ENCODE measurements at places on chromosomes 1 and 21.

GRCh38 chr21:45299864-45300785 lies 12.4 kb upstream of the POFUT2 start:
- DNase-seq: no peak

GRCh38 chr1:11569954-11570353 lies 84.3 kb downstream of the FBXO2 start:
- DNase-seq: no peak

- DNase-seq: no peak
These were observed 154.1 kb downstream of the TRABD2B start for GRCh38 chr1:47843059-47843458.

DNA sequence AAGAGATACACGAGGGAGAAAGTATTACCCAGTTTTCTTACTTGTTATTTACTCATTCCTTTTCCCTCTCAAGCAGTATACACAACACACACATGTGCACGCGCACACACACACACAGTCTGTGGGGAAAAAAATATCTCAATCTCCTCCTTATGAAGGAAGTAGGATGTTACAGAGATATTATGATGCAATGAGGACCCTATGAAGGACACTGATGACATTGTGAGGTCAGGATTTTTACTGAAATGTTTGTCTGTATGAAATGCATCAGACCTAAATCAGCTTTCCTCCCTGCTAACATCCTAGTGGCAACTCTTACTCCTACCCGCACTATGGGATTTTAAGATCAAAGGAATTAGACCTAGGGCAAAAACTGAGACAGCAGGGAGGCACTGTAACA lies at the start of gene WDR64:
Gene WDR64, plus strand, starts transcription at position 270 of the 400 bp plus-strand sequence. CDS start 204 bp downstream, outside the sequence.
- no peak for DNase-seq

- DNase-seq: no peak
These were observed 29.4 kb upstream of the KCNJ15 start for GRCh38 chr21:38227401-38227800.

- DNase-seq: no peak
These were observed 13.6 kb downstream of the IPO9 start for GRCh38 chr1:201842472-201843027.

- DNase-seq: no peak
These were observed 25.8 kb upstream of the LRRN2 start for GRCh38 chr1:204711103-204711946.

DNA sequence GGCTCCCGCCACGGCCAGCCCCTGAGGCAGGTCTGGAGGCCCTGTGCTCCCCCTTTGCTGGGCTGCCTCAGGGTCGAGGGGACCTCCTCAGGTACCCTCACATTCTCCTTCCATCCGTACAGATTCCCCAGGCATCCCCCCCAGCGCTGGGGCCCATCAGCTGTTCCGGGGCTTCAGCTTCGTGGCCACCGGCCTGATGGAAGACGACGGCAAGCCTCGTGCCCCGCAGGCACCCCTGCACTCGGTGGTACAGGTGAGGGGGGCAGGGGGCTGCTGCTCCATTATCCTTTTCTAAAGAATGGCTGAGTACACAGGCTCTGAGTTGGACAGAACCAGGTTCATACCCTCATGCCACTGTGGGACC lies 29.1 kb downstream of the RPS6KA1 start:
- no peak for DNase-seq

DNA sequence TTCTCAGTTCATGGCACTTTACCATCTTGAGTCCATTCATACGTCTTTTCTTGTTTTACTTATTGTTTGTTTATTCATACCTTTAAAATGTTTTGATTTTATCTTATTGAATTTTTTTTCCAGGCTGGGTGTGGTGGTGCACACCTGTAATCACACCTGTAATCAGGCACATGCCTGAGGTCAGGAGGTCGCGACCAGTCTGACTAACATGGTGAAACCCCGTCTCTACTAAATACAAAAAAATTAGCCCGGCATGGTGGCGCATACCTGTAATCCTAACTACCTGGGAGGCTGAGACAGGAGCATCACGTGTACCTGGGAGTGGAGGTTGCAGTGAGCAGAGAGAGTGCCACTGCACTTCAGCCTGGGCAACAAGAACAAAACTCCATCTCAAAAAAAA lies 104.1 kb upstream of the MROH9 start:
- DNase-seq: no peak

DNA sequence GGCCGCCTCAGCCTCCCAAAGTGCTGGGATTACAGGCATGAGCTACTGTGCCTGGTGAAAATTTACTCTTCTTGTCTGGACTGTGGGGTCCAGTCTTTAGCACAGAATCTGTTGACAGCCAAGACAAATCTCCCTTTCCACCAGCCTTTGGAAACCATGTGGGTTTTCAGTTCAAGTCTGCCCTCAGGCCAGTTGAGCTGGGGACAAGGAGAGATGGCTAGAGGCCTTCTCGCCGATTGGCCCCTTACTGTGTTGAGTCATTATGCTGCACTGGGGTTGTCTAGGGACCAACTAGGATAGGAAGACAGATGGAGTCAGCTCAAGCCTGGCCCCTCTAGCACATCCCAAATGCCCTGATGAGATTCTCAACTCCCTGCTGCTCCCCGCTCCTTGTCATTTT lies 8.6 kb upstream of the NKAIN1 start:
- DNase-seq: no peak

DNA sequence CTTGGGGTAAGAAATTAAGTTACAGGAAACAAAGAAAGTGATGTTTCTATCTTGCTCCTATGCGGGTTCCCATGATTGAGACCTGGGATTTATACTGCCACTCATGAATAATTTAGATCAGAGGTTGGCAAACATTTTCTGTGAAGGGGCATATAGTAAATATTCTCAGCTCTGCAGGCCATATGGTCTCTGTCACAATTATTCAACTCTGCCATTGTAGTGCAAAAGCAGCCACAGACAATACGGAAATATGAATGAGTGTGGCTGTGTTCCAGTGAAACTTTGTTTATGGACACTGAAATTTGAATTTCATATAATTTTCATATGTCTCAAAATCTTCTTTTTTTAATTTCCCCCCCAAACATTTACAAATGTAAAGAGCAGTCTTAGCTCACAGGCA lies 127.2 kb downstream of the FOXD2 start:
- no peak for DNase-seq

- no peak for DNase-seq
These were observed 37.4 kb downstream of the LRRC52 start for GRCh38 chr1:165580931-165581871.

GRCh38 chr1:109094871-109095270 lies 4.3 kb downstream of the TMEM167B start:
- no peak for DNase-seq

GRCh38 chr1:178651742-178652141 lies 73.3 kb upstream of the RALGPS2 start:
- DNase-seq: no peak

DNA sequence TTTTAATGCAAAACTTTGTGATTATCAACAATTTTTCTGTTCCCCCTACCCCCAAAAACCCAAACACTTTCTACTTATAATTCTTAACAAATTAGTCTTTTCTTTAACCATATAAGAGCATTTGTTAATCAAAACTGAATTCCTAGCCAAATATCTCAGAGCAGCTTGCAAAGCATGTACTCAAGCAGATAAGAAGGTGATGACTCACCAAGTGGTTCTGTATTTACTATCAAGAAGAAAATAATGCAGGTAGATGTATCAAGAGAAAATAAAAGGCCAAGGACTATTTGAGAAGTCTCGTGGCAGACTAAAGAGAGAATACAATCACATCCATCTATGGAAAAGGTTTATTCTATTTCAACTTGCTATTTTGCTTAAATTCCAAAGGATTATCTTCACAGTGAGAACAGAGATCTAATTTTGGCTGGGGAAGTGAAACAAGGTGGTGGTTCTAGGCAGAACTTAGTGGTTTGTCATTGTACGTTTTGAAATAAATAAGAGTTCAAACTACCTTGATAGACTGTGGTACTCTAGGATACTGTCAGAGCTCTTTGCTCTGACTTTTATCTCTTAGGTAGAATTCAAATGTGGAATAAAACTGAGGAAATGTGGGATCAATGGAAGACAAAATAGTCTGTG lies 94.7 kb upstream of the NRIP1 start:
- DNase-seq: no peak

DNA sequence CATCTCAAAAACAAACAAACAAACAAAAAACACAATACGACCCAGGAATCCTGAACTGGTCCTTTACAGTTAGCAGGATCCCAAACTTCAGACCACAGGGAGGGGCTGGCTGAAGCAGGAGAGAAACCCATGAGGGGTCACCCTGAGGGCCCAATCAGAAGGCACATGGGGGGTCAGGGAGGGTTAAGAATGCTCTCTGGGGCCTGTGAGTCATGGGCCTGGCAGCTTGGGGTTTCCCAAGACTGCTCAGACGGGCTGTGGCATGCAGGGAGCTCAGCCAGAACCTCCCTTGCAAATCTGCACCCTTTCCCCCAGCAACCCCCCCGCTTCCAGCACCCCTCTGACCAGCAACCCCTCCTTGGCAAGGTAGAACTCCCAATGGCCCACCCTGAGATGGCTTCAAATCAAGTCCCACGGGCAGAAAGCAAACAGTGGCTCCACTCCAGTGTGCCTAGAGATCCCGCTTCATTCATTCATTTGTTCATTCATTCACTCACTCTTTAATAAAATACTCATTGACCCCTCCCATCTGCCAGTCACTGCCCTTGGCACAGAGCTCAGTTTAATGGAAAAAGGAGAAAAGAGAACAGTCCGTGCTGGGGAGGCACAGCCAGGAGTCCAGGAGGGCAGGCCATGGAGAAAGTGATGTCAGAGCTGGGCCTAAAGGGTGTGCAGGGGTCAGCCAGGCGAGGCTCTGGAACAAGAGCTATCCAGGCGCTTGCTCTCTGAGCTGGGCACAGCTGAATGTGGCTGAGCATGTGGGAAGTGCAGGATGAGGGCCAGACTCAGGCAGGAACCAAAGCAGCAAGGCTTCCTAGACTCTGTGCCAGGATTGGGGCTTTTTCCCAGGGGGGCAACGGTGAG lies 8.2 kb downstream of the UQCRHL start:
- peak; percentile 8 for DNase-seq

- DNase-seq: no peak
These were observed 7.2 kb downstream of the FPGT start for GRCh38 chr1:74205266-74205665.

GRCh38 chr1:89804642-89805237 lies 16.1 kb upstream of the LRRC8D start:
- DNase-seq: peak; percentile 85

DNA sequence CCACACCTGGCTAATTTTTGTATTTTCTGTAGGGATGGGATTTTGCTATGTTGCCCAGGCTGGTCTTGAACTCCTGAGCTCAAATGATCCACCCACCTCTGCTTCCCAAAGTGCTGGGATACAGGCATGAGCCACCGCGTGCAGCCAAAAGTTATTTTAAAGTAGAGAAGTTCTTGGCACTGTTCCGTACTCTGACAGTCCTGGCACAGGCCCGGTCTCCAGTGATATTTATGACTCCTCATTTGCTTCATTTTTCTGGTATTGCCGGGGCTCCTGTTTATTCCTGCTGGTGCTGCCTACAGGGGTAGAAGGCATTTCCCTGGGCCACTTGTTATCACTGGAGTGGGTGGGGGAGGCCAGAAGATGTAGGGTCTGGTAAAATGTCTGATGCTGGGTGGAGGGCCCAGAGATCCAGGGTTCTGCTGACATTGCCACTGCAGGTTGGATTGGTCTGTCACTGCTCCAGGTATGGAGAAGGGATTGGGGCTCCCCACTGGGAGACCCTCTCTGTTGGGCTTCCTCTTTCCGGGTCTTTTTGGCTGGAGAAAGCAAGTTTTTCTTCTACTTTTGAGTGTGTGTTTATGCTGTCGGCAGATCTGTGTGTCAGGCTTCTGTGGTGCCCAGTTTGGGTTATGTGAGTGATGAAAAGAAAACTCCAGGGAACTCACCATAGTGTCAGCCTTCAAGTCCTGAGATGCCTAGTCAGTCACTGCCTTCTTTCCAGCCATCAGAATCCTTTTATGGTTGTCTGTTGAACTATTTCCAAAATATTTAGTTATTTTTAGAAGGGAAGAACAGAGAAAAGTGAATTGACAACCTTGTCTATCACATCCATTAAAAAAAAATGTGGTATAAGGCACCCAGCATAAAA lies 4.5 kb downstream of the MROH7 start:
- DNase-seq: no peak

DNA sequence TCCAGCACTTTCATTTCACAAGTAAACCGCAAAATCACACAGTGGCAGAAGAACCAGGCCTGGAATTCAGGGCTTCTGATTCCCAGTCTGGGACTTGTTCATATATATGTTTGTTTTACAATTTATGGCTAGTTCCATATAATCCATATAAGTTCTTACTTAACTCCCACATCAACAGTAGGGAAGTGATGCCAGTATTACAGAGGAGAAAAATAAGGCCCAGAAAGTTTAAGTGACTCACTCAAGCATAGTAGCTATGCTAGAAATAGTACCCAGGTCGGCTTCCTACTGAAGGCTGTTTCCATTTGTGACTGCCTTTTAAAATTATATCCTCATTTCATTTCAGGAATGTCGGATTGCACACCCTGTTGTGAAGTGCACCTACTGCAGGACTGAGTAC lies 1.4 kb downstream of the FAM76A start:
- DNase-seq: no peak

GRCh38 chr1:175536369-175536768 lies 207.0 kb downstream of the TNR start:
- DNase-seq: no peak

DNA sequence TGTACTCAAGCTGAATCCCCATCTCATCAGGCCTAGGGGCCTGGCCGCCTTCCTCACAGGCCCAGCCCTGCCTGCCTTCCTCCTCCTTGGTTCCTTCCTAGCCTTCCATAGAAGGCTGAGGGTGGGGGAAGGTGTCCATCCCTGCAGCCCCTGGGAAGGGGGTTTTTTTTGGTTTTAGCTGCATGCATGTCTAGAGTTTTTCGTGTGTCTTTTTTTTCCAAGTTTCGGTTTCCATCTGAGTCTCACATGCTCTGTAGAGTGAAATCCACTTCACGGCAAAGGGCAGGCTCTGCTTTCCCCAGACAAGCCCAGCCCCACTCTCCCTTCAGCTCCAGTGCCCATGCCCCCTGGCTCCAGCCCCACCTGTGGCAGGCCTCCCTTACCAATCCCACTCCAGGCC lies 32.1 kb downstream of the GRHL3 start:
- peak; percentile 62 for DNase-seq

DNA sequence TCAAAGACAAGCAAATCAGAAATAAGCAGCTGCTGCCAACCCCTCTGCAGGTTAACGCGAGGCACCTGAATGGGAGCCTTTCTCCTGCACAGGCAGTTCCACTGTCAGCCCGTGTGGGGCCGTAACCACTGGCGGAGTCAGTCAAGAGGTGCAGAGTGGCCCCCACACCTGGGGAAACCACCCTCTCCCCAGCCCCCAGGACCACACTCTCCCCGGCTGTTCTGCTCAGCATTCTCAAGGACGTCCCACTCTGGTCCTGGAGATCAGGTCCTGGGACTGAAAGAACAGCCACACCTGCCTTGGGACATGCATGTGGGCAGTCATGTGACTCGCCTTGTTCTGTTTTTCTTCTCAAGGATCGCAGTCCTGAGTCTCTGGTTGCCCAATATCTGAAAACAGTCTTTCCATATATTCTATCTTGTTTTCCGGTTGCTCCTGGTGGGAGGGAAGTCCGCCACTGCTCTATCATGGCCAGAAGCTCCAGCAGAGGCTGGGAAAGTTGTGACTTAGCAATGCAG lies 252.5 kb downstream of the PTPRU start:
- DNase-seq: no peak

DNA sequence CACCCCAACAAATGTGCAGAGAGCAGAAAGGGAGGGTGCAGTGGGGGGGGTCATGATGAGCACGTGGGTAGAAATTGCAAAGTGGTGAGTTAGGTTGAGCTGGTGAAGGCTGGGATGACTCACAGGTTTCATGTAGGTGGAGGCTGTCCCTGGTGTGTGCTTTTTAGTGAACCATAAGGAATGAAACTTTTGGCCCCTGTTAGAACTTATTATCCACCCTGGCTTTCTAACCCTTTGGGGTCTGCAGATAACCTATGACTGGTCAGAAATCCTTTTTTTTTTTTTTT lies 46.9 kb downstream of the DOP1B start:
- DNase-seq: peak; percentile 75

- no peak for DNase-seq
These were observed 39.3 kb downstream of the DTL start for GRCh38 chr1:212074856-212075255.

Measured in activated CD4-positive, alpha-beta T cell treated with anti-CD3 and anti-CD28 coated beads, Interleukin-2, amount 50 U/mL, for 16 hours (primary cell).